Naive B cell (primary cell): ENCODE measurements at places on chromosomes 2 and 18. TPM values are rescaled to one million over a fixed set of nuclear protein-coding genes. Genes with fewer than 3 reads are reported as not detected.

DNA sequence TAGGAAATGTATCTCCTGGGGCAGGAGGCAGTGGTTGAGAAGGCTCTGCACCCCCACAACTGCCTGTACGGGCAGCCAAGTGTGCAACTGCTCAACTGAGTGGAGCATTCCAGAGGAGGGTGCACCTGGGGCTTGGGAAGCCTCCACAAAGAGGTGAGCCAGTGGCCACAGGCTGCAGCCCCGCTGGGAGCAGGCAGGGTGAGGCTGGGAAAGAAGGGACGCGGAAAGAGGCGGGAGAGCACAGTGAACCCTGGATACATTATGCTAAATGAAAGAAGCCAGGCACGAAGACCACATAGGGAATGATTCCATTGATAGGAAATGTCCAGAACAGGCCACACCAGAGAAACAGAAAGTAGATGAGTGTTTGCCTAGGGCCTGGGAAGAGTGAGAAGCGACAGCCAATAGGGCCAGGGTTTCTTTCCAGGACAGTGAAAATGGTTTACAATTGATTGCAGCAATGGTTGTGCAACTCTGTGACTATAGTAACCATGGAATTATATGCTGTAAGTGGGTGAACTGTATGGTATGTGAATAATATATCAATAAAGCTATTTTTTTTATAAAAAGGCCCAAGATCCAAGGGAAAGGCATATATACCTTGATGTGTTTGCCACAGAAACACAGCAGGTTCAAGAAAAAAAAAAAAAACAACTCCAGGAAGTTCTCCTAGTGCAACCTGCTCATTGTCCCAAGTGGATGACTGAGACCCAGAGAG is 82.4 kb downstream of the DDX1 start:
- peaks cover 40% of the 10 kb centered on the region for H3K27me3 ChIP-seq
- H3K4me1 ChIP-seq, result no peaks in the 10 kb centered on the region
- H3K4me3 ChIP-seq, result no peak overlapping the region
- H3K36me3 ChIP-seq, result no peaks in the 10 kb centered on the region
- no peak for DNase-seq

DNA sequence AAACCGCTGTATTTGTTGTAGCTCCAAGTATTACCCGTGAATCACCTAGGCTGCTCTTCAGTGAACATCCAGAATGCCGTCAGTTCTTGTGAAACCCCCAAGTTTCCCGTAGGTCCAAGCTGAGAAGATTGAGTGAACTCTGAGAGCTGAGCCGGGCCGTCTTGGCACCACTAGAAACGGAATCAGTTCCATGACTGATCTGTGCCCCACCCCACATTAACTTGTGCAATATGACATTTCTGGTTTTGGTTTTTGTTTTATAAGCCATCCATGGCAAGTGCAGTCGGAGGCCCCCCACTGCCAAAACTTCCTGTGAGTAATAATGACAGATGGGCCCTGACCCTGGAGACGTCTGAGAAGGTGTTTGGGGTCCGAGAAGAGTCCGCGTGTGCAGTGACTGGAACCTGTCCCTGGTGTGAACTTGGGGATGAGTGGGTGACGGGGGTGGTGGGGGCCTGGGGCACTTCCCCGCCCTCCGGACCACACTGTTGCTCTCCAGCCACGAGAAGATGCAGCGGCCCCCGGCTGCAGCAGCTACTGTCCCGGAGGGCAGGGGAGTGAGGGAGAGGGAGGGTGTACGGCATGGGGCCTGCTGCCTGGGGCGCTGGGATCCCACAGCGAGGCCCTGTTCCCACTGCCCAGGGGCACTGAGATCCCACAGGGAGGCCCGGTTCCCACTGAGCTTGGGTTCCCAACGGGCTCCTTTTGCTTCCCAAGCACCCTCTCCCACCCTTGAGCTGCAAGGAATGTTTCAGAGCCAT is 26.5 kb downstream of the NFATC1 start:
- H3K27me3 ChIP-seq, result no peaks in the 10 kb centered on the region
- no peak for DNase-seq
- H3K4me1 ChIP-seq, result peaks cover 28% of the 10 kb centered on the region
- no peak overlapping the region for H3K4me3 ChIP-seq

GRCh38 chr2:39515273-39515896 is 78.3 kb upstream of the MAP4K3 start:
- H3K4me1 ChIP-seq, result peaks cover 14% of the 10 kb centered on the region
- H3K36me3 ChIP-seq, result peaks cover 3% of the 10 kb centered on the region
- no peak overlapping the region for H3K27ac ChIP-seq
- peaks cover 4% of the 10 kb centered on the region for H3K27me3 ChIP-seq

Gene FEV
- polyA plus RNA-seq, result not detected

Gene SYT4
- polyA plus RNA-seq, result not detected

Gene RGPD4
- not detected for polyA plus RNA-seq

Gene CDH19
- polyA plus RNA-seq, result not detected

Gene BCL2
- polyA plus RNA-seq, result 26.4 TPM

DNA sequence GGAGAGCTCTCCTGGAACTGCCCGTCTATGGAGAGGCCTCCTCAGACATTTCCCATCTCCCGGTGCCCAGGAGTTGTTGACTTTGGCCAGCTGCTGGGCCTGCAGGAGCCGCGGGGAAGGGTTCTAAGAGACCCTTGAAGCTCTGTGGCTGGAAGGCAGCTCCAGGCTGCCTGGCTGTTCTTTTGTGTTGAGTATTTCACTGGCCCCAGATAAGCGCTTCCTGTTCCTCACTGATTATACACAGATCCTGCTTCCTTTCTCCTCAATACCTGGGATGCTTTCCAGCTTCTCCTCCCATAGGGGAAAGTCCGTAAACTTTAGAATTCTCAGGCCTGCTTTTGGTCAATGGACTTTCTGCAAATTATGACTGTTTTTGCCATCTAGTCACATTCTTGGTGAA is 57.8 kb downstream of the TGOLN2 start:
- no peaks in the 10 kb centered on the region for H3K4me1 ChIP-seq
- no peaks in the 10 kb centered on the region for H3K36me3 ChIP-seq
- no peak for DNase-seq

DNA sequence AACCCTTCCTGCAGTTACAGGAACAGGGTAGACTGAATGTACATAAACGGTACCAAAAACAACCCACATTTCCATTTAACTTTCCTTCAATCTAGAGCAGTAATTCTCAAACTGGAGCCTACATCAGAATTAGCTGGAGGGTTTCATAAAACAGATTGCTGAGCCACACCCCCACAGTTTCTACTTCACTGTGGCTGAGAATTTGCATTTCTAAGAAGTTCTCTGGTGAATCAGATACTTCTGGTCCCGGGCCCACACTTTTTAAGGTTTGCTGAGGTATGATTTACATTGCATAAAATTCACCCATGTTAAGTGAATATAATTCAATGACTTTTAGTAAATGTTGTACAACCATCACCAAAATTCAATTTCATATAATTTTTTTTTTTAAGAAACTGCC is 113.7 kb downstream of the SRBD1 start:
- H3K4me1 ChIP-seq, result peaks cover 28% of the 10 kb centered on the region
- H3K36me3 ChIP-seq, result no peaks in the 10 kb centered on the region
- no peak overlapping the region for H3K27ac ChIP-seq
- no peaks in the 10 kb centered on the region for H3K27me3 ChIP-seq
- no peak overlapping the region for H3K4me3 ChIP-seq

DNA sequence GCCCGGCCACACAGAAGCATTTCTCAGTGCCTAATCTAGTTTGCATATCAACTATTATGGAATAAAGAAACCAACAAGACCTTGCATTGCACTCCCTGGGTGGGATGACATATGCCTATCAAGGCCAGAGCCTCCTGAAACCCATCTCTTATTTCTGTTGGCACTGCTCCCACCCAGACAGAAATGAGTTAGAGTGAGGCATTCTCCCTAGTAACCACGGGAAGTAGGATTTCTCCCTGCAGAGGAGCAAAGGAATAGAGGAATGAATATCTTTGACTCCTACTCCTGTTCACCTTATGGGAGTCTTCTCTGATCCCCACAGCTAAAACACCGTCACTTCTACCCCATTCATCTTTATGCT is 24.2 kb upstream of the SCYGR1 start:
- H3K27me3 ChIP-seq, result no peaks in the 10 kb centered on the region
- H3K36me3 ChIP-seq, result no peaks in the 10 kb centered on the region
